ENCODE measurements at places on chromosomes 2 and 18. TPM values are rescaled to one million over a fixed set of nuclear protein-coding genes. Genes with fewer than 3 reads are reported as not detected.

GRCh38 chr2:180952082-180952481 lies 28.3 kb upstream of the UBE2E3 start:
- DNase-seq: no peak

RBKS gene
- 1.6 TPM for total RNA-seq

VSNL1 gene
- total RNA-seq: not detected

TRIM43 gene
- not detected for total RNA-seq

EVX2 gene
- not detected for total RNA-seq

DNA sequence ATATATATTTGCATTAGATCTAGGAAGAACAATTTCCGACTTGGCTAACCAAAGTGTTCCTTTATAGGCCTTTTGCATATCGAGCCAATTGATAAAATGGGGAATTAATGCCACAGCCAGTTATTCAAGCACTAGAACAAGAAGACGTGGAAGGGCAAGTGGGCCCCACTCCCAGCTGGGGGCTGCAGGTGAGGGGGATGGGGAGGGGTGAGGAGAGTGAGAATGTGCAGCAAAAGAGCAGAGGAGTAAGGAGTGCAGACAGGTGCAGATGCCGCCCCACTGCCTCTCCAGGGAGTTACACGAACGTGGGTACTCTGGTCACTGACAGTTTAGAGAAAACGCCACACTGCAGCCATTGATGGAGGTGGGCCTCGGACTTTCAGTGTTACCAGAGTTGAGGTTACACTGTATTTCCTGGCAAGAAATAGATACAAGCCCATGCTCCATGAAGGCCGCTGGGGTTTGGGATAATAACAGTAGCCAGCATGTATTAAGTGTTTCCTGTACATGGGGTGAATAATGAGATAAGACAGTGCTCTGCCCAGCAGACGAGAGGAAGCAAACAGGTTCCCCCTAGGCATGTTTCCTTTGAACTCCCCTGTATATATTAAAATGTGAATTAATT lies 40.9 kb downstream of the GORASP2 start:
- DNase-seq: no peak

DNA sequence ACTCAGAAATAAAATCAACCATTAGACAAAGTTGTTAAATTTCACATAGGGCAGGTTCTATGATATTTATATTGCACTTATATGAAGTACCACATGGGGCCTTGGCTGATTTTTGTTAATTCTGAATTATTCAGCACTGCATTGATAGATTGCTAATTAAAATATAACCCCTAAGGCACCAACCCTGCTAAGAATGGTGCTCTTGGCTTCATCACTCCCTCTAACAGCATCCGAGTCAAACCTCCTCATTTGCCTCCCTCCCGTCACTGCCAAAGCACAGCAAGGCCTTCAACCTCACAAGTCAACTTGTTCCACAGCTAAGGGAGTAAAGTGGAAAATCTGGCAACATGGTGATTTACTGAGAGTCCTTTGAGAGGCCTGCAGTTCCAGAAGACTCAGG lies 27.0 kb downstream of the MYO5B start:
- no peak for DNase-seq

ACKR3 gene
- 3.6 TPM for total RNA-seq

DNA sequence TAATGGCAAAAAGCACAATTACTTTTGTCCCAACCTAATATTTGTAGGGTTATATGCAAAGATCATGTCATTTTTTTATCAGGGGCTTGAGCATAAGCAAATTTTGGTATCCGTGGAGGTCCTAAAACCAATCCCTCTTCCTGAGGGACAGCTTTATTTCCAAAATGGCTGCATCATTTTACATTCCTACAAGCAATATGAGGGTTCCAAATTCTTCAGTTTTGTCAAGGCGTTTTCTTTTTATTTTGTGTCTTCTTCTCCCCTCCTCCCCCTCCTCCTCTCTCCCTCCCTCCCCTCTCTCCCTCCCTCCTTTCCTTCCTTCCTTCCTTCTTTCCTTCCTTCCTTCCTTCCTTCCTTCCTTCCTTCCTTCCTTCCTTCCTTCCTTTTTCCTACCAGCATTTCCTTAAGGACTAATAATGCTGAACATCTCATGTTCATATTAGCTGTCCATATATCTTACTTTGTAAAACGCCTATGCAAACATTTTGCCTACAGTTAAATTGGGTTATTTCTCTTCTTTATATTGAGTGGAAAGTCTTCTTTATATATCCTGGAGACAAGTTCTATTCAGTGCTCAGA lies 881.8 kb downstream of the DCDC2C start:
- no peak for DNase-seq

GRCh38 chr2:146624430-146625160 lies 1220.2 kb upstream of the ACVR2A start:
- no peak for DNase-seq

GRCh38 chr2:69062307-69062962 lies 49.5 kb downstream of the ANTXR1 start:
- DNase-seq: no peak

GRCh38 chr2:218964041-218964771 lies 4.7 kb downstream of the CDK5R2 start:
- DNase-seq: no peak

HDLBP gene
- total RNA-seq: 627 TPM

INHBB gene
- 2.4 TPM for total RNA-seq

EPAS1 gene
- 676 TPM for total RNA-seq

GAL3ST2 gene
- not detected for total RNA-seq

DNA sequence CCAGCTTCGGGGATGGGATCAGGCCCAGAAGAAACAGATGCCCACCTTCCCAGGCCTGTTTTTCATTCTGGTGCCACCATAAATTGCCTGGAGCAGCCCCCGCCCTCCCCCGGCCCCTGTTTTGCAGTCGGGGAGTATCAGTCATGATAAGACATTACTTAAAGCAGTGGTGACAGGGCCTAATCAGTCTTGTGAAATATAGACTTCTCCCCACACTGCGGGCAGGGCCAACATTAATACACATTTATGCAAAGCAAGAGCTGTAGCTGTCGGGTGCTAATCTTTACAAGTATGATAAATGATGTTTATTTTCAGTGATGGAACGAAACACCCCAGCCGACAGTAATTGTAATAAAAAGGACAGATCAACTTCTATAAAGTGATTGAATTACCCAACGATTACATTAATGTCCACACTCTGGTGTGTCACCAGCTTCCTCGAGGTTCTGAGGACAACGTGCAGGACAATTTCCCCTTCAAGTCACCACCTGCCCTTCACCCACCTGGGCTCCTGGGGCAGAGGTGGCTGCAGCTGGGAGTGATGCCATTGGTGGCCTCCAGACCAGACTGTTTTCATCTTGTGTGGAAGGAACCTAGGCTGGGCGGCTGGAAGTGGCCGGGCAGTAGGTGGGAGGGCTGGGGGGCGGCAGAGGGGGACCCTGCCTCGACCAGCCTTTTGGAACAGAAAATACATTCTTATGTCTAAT lies 226.0 kb downstream of the TFCP2L1 start:
- DNase-seq: no peak

GRCh38 chr2:112256654-112257053 lies 1.8 kb upstream of the ZC3H8 start:
- DNase-seq: no peak

DNA sequence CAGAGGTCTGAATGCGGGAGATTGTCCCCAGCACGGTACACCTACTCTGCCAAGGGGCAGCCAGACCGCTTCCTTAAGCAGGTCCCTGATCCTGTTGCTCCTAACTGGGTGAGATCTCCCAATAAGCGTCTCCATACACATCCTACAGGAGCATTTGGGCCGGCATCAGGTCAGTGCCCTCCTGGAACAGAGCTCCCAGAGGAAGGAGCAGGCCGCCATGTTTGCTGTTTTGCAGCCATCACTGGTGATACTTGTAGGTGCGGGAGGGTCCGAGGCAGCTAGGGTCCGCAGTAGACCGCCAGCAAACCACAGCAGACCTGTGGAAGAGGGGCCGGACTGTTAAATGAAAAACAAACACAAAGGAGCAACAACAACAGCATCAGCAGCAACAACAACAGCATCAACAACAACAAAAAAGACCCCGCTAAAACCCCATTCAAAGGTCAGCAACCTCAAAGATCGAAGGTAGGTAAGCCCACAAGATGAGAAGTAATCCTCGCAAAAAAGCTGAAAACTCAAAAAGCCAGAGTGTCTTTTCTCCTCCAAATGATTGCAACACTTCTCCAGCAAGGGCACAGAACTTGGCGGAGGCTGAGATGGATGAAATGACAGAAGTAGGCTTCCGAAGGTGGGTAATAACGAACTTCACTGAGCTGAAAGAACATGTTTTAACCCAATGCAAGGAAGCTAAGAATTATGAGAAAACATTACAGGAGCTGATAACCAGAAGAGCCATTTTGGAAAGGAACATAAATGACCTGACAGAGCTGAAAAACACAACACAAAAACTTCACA lies 79.0 kb upstream of the CDH7 start:
- DNase-seq: no peak

DNA sequence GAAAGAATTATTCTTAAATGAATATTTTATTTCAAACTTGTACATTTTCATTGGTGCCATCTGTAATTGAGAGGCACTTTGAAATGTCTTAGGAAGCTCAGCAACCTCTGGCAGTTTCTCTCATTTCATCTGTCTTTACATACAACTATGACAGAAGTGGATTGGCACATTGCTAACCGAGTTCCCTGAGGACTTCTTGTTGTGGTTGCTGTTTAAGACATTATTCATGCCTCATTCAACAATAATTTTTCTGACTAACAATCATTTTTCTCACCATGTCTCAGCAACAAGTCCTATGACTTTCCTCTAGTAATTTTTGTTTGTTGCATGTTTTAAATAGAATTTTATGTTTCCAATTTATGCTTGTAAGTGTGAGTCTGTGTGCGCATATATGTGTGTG lies 284.0 kb upstream of the CWC22 start:
- DNase-seq: no peak

MOB1A gene
- 112 TPM for total RNA-seq

GRCh38 chr2:9288233-9288632 lies 81.6 kb downstream of the ASAP2 start:
- no peak for DNase-seq

GRCh38 chr2:10647441-10647840 lies 42.3 kb downstream of the NOL10 start:
- no peak for DNase-seq

- no peak for DNase-seq
Measured at GRCh38 chr2:65605743-65606058, 173.3 kb upstream of the SPRED2 start.

DNA sequence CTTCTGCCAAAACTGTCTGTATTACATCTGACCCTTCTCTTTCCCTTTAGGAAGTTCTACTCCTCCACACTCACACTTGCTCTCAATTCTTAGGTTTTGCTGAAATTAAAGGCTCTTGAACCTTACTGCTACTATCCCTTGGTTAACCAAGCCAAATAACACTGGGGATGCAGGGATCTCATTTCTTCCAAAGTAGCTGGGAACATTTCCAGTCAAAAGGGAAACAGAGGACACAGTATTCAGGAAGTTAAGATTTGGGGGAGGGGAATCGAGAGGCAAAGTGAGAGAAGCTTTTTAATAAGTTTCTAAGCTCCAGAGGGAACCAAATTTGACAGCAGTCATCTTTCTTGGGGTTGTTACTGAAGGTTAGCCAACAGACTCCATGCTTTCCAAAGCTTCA lies 6.2 kb downstream of the SEPTIN2 start:
- DNase-seq: no peak

- no peak for DNase-seq
Measured at GRCh38 chr2:240601831-240602160, 15.3 kb downstream of the CAPN10 start.

RAB17 gene
- 0.39 TPM for total RNA-seq

DNA sequence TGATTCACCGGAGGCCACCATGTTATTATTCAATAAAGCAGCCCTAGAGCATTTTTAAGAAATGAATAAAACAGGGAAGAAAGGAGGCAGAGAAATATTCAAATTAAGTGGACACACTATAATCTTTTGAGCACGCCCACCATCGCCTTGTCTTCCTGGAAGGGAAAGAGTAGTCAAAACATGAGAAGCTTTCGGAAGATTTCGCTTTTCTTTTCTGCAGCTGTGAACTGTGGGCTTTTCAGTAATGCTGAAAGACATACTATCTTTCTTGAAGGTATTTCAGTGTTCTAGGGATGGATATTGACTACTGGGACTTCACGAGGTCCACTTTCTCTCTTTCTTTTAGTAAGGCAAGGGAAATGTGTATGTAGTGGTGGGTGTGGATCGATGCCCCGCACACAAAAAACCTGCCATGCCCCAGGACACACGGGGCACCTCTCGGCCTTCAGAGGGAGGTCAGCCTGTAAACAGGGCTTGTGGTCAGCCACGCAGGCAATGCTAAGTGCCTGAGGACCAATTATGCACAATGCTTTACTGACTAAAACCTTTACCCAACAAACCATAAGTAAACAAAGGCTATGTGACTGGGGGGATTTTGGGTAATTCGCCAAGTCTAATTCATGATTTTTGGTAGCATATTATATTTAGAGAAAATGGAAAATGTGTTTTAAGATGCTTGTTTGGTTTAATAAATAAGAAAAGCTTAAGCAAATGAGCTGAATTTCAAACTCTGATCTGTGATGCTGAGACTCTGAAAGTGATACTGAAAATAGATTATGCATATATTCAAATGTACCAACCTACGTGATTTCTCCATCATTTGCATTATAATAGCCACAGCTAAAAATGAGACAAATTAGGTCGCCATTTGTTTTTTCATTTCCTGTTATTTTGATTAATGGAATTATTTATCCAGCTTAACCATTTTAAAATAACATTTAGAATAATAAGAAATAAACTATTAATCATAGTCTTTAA lies 130.5 kb downstream of the ZNF516 start:
- DNase-seq: no peak

- no peak for DNase-seq
Measured at GRCh38 chr2:227761740-227762476, 16.2 kb downstream of the SCYGR8 start.

GRCh38 chr2:105772362-105772761 lies 27.6 kb downstream of the NCK2 start:
- no peak for DNase-seq

- DNase-seq: no peak
Measured at GRCh38 chr18:39425172-39425850, 1859.7 kb upstream of the CELF4 start.

- no peak for DNase-seq
Measured at GRCh38 chr2:236607471-236608187, 38.0 kb downstream of the ACKR3 start.

AMER3 gene
- total RNA-seq: not detected

CTNNA2 gene
- not detected for total RNA-seq

DNA sequence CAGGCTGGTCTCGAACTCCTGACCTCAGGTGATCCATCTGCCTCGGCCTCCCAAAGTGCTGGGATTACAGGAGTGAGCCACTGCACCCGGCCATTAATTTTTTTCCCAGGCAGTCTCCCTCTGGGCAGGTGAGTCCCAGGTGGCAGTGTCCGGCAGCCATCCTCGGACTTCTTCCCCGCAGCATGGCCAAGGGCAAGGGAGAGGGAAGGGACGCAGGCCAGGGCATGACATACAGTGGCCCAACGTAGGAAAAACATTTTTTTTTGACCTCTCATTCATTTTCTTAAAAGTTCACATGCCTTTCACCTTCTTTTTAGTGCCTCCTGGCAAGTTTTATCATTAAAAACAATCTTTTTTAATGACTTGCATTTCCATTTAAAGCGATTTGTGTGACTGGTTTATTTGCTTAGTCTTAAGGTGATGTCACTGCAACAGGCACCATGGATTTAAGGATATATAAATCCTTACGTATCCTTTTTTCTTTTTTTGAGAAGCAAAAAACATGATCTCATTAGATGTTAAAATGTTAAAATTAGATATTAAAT lies 23.0 kb upstream of the ATOH8 start:
- DNase-seq: no peak

GRCh38 chr18:34977838-34978532 lies 63.2 kb upstream of the MAPRE2 start:
- DNase-seq: no peak
